ENCODE measurements at places on chromosomes 16 and 17. TPM values are rescaled to one million over a fixed set of nuclear protein-coding genes. Genes with fewer than 3 reads are reported as not detected.

FSCN2 gene
- not detected for total RNA-seq

MEFV gene
- not detected for total RNA-seq

MTHFSD gene
- 6.3 TPM for total RNA-seq

BCKDK gene
- total RNA-seq: 27.2 TPM

KRT39 gene
- not detected for total RNA-seq

GRCh38 chr17:2214047-2214928, 89.3 kb downstream of the SMG6 start:
- DNase-seq: no peak

- DNase-seq: no peak
Observed at GRCh38 chr16:86880316-86881117, 302.2 kb downstream of the FOXL1 start.

Measured in SK-MEL-5 (cell line).